ENCODE measurements at places on chromosomes 5 and 9. TPM values are rescaled to one million over a fixed set of nuclear protein-coding genes. Genes with fewer than 3 reads are reported as not detected.
A peak's percentile ranks its signal among the peaks of the same experiment; 100 is the strongest.

DNA sequence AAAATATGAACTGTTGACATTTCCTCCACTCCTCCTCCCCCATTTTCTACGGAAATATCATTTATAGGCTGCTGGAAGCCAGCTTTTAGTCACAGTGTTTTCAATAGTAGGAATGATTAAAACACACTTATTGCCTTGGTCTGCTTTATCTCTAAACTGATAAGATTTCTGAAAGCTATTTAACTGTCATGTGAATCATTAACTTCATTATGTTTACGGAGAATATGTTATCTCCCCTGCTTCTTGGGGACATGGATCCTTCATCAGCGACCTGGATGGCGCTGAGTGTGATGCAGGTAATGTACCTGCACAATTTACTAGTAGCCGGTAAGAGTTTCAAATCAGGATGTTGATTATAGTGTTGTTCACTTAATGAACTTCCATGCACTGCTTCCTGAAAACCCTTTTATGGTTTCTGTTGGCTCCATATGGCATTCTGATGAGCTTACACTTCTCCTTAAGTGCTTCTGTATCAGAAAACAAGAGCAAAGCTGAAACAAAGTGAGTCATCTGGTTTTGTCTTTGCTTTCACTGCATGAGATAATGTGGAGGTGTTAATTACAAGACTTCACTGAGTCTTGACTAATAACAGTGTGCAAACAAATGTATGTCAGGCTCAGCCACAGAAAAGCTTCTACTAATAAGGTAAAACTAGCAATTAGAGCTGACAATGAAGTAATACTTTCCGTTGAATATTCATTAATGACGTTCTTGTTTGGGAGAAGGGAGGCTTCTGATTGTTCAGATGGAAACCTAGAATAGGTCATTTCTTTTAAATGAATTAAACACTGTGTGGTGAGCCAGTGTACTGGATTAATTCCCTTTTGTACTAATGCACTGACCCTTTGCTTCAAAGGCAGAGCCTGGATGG is 162.4 kb upstream of the ZNF608 start:
- no peak for DNase-seq

SLC45A2 gene
- not detected for total RNA-seq

- no peak for DNase-seq
These were observed 7.7 kb downstream of the CDK7 start for GRCh38 chr5:69242215-69242927.

DNA sequence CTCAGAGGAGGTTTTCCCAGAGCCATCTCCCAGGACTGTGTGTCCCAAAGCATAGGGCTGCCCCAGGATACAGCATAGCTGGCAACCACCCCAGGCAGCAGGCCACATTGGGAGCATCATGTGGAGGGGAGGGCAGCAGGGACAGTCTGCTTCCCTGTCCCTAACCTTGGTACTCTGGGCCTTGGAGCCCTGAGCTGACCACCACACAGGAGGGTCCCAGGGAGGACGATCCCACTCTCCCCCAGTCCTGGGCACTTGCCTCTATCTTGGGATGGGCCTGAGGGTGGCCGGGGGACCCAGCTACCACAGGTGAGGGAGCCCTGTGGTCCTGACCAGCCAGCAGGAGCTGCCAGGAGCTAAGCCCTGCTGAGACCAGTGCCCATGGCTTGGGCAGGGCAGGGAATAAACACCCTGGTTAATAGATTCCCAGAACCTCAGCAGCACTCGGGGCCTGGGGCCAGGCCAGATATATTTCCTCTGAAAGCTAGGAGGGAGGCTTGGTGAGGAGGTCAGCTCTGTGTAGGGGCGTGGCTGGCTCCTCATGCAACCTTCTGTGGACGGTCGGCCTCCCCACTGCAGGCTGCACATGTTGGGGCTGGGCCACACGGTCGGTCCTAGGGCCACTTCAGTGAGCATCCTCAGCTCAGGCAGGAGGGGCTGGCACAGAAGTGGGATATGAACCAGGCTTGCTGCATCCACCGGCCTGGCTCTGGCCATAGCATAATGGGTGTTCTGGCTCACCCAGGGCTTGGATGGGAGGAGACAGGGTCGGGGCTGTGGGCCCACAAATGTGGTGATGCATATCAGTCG is 4.2 kb downstream of the NINJ1 start:
- no peak for DNase-seq

SMIM3 gene
- total RNA-seq: 32.5 TPM

UAP1L1 gene
- total RNA-seq: 20.5 TPM

DNA sequence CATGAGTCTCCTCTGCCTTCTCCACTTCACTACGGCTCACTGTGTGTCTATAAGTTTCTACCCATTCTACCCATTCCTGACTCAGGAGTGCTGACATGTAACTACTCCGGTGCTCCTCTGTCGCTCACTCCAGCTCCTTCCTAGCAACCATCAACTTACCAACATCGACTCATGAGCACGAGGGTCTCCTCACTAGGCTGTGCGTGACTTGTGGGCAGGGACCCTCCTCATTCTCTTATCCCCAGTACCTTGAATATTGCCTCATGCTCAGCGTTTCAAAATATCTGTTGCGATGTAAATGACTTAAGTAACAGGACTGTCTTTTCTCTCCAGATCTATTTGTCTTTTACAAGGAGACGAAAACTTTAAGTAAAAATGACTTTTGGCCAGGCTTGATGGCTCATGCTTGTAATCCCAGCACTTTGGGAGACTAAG is 73.1 kb downstream of the BASP1 start:
- DNase-seq: no peak

GRCh38 chr5:44714871-44715561 is 93.7 kb upstream of the MRPS30 start:
- DNase-seq: no peak

- DNase-seq: no peak
These were observed 8.5 kb downstream of the RXFP3 start for GRCh38 chr5:33944543-33945132.

LECT2 gene
- not detected for total RNA-seq

GRCh38 chr5:165076686-165077085 is 1571.3 kb downstream of the MAT2B start:
- DNase-seq: no peak

TNFSF15 gene
- 0.52 TPM for total RNA-seq

GRCh38 chr5:162852134-162852533 is 585.3 kb upstream of the CCNG1 start:
- no peak for DNase-seq

DNA sequence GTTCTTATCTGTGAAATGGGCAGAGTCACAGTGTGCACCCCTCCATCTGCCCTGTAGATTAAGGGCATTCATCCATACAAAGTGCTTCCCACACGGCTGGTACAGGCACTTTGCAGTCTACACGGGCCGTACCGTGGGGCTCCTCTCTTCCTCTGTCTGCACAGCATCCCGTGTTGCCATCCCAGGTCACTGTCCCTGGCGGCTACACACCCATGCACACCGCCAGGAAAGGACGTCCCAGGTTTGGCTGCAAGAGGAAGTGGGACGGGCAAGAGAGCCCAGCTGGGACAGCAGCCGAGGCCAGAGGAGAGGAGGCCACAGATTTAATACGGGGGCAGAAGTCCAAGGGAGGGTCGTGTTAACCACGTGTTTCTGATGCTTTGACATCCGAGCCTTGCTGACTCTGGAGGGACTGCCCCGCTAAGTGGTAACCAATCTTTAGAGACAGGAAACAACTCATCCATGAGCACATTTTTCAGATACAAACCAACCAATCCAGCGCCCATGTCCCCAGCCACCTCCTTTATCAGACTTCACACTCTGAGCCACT is 120.0 kb downstream of the ZNF354C start:
- no peak for DNase-seq

DNA sequence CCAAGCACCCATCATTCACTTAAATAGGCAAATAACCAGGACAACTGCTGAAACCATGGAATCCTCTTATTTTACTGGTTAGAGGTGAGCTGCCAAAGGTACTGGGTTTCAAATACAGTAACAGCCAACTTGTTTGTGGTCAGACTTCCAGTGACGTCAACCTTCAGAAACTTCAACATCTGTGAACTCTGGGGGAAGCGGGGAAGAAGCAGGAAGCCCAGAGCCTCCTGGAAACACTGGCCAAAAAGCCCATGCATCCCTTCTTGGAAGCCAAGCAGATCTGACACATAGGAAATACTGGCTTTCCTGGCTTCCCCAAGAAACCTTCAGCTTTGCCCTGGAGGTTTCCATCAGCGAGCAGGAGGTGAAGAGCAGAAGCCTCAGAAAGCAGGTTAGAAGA is 4.9 kb upstream of the FRRS1L start:
- no peak for DNase-seq

DNA sequence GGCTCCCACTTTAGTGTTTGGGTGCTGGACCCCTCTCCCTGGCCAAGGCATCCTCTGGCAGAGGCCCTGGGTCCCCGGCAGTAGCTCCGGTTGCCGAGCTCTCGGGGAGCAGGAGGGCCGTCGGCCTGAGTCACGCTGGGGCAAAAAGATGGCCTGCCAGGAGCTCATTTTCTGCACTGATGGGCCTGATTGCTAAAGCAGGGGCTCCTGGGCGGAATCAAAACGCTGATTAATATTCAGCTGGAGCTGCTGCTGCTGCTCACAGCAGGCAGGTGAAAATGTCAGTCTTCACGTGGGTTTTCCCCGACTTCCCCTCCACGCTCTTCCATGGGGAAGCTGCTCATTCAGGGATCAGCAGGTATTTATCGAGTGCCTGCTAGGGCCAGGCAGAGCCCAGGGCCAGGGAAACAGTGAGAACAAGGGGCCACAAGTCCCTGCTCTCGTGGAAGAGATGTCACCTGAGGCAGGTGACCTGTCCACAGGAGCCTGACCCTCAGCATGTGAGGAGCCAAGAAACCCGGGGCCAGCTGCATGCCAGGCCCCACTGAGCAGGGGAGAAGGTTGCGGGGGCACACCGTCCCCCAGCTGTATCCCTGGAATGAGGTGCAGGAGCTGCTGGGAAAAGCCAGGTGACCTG is 22.1 kb downstream of the LAMC3 start:
- DNase-seq: no peak

TRIM7 gene
- total RNA-seq: 3.5 TPM

IFNE gene
- not detected for total RNA-seq

GRCh38 chr9:107667231-107668070 is 177.9 kb upstream of the KLF4 start:
- DNase-seq: peak; percentile 83

DNA sequence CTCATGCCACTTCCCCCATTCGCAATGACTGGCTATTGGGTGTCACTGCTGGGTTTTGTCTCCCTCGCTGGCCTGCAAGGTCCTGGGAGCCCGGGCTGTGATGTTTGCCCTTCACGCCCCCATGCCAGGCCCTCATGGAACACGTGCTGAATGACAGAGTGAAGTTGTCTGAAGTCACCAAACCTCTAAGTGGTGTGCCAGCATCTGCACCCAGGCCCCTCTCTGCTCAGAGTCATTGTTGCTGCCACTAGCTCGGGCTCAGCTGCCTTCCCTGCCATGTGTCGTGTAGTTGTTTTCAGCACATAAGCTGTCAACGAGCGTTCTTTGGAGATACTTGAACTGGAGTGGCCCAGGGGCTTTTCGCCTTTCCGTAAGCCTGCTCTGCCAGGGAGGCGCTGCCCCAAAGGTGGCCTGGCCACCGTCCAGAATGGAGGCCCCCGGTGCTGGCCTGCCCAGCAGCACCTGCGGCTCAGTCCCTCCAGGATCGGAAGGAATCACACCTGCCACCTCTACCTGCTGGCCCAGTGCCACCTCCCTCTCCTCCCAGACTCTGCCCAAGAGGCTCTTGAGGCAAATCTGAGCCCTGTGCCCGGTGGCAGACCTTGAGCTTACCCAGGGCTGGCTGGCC is 250.1 kb downstream of the PBX3 start:
- DNase-seq: peak; percentile 59

DNA sequence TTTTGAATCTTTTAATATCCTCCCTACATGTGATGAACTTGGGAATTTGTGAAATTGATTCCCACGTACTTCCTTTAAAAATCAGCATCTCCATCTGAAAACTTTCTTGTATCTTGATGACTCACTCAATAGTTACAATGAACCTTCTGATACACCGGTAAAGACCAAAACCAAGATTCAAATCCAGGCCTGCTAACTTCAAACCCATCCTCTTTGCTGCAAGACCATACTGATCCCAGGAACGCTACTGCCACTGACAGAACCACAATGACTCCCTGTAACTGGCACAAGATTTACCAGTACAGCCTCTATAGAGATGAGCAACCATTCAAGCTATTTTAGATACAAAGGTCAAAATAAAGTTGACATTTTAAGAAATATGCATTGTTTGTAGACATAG is 332.9 kb downstream of the DNAH5 start:
- DNase-seq: no peak

PCDHA4 gene
- total RNA-seq: 0.32 TPM

DNA sequence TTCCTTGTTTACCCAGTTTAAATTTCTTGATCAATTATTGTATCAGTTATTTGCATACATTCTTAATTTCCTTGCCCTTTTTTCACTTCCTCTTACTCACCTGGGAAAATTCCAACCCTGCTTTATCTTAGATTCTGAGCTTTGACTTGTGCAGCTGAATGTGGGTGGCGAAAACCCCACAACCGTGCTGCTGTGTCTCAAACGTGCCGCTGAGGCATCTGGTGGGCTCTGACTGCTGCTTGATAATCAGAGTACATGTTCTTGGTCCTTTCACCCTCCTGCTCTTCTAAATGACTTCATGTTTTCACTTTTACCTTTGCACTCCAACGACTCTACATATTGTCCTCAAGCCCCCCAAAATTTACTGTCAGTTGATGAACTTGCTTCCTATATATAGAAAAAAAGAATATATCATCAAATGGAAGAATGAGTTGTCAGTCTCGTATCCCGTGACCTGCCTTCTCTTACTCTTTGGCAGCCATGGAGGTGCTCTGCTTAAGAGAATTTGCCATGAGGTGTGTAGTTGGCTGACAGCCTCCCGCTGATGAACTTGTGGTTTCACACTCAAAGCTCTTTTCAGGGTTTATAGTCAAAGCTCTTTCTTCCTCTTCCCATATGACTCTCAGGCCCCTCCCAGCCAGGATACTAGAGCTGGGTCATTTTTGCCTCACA is 14.0 kb upstream of the JAK2 start:
- DNase-seq: no peak

DNA sequence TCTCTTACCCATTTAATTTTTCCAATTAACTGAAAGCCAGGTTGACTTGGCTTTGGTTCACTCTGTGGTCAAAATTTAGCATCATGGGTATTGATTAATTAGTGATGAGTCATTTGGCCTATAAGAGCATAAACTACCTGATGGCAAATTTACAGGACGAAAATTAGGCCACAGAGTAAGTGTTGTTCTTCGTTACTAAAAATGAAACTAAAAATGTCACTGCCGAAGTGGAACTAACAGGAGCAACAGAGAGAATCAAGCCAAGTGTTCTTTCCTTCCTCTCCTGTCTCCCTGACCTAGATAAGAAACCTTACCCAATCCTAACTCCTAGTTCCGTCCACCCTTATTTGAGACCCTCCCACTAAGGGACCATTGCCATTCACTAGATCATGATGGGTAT is 176.9 kb downstream of the RAB3C start:
- no peak for DNase-seq

TBCA gene
- 133 TPM for total RNA-seq
